Diencephalon (tissue), 1 donor: ENCODE measurements at places on chromosomes 1 and 21. TPM values are rescaled to one million over a fixed set of nuclear protein-coding genes. Genes with fewer than 3 reads are reported as not detected.

MIXL1 gene
- total RNA-seq: not detected

GPR52 gene
- total RNA-seq: 5.8 TPM

CAMSAP2 gene
- 151 TPM for total RNA-seq

OR10J1 gene
- total RNA-seq: not detected

PLEKHA6 gene
- total RNA-seq: 23.1 TPM

GSTM1 gene
- total RNA-seq: 15.0 TPM

SERPINC1 gene
- total RNA-seq: not detected

DISP3 gene
- total RNA-seq: 10.8 TPM

TTC22 gene
- total RNA-seq: 1.2 TPM

EYA3 gene
- 15.5 TPM for total RNA-seq

MTFR1L gene
- total RNA-seq: 54.4 TPM

CHI3L1 gene
- total RNA-seq: 1.2 TPM

PCAT6 gene
- total RNA-seq: not detected

DMRTA2 gene
- 0.92 TPM for total RNA-seq

TEX38 gene
- total RNA-seq: not detected

MASP2 gene
- not detected for total RNA-seq

PHTF1 gene
- 33.2 TPM for total RNA-seq

SERINC2 gene
- 1.4 TPM for total RNA-seq

AVPR1B gene
- 0.23 TPM for total RNA-seq

DDAH1 gene
- 158 TPM for total RNA-seq

TAS1R1 gene
- total RNA-seq: not detected

BLACAT1 gene
- total RNA-seq: 1.4 TPM

AGBL4 gene
- 12.2 TPM for total RNA-seq

TMIGD3 gene
- 4.8 TPM for total RNA-seq

CELF3 gene
- total RNA-seq: 36.0 TPM

GPR25 gene
- total RNA-seq: 0.46 TPM

ATP1A4 gene
- total RNA-seq: under 0.01 TPM

PRDX6 gene
- 46.1 TPM for total RNA-seq

TP73 gene
- 0.92 TPM for total RNA-seq

LORICRIN gene
- total RNA-seq: 0.69 TPM

OR6N1 gene
- not detected for total RNA-seq

C1orf87 gene
- 0.46 TPM for total RNA-seq
